CD8-positive, alpha-beta T cell (primary cell): ENCODE measurements at places on chromosomes 7 and 10.

- DNase-seq: no peak
Observed at GRCh38 chr10:71638822-71639719, 80.5 kb downstream of the C10orf105 start.

DNA sequence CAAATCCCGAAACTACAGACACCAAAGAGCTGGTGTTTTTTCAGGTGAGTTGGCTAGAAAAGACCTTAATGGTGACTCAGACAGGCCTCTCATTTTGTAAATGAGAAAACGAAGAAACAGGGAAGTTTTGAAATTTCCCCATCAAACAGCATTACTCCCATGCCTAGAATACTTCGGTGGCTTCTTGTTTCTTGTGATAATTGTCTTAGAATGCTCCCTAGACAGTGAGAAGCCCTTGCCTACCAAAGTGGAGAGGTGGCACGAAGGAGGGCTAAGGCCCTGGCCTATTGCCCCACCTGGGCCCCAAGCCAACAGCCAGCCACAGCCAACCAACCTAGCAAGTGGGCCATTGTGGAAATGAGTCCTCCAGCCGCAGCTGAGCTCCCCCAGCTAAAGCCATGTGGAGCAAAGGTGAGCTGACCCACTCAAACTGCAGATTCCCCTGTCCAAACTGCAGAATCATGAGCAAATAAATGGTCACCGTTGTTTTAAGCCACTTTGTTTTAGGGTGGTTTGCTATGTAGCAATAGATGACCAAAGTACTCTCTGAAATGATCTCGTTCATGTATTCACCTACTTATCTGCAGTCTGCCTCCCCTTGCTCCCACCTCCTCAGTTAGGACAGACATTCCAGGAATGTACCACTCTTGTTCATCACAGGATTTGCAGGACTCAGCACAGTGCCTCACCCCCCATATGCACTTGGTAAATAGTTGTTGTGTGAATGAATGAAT lies 97.7 kb upstream of the FGFR2 start:
- no peak for DNase-seq

DNA sequence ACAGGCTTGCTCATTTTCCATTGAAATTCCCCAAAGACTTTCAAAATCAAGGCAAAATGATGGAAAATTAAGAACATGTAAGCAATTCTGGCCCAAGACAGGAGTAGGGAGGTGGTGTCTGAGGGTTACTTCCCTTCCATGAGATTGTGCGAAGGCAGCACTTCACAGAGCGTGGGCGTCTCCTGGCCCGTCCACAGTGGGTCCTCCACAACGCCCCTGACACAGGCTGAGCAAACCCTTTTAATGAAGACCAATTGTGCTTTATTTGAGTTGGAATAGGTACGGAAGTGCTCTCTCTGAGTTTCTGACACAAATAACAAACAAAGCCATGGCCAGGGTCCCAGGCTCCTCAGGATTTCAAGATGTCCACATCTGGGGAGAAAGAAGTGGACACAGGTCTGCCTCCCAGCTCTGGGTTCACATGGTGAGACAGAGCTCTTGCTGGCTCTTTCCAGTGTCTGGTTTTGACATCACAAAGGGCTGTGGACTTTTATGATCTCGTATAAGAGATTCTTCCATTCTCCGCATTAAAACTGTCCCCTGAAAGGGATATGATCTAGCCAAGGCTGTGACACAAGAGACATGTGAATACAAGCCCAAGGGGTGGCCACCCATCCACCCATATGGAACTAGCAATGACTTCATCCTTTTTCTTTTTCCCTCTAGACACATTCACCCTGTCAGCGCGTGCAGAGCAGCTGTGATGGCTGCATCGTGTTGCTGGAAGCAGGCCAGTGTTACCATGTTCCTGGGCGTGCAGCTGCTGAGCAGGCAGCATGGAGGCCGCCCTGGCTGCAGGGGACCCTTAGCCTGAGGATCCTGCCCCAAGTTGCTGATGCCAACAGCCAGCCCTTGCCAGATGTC lies 145.6 kb downstream of the ADAM12 start:
- DNase-seq: no peak

GRCh38 chr7:130113887-130114286 lies 43.6 kb downstream of the KLHDC10 start:
- no peak for DNase-seq

GRCh38 chr10:28850784-28851183 lies 173.5 kb downstream of the BAMBI start:
- no peak for DNase-seq

DNA sequence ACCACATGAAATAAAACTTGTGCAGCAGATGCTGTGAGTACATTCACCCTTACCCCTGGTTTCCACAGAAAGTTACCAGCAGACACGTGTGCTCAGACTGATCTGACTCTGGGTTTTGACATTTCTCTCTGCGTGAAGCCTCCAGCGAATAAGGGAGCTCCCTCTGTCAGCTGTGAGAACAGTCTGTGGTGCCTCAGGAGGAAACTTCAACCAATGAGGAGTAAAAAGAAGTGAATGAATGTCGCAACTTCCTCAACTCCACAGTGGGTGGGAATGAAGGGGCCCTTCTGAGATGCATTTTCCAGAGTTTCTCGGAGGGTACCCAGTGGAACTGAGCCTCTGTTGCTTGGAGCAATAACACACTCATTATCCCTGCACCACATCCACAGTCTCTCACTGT lies 743.4 kb downstream of the TNS3 start:
- no peak for DNase-seq

GRCh38 chr7:40356871-40357709 lies 222.3 kb downstream of the SUGCT start:
- no peak for DNase-seq

GRCh38 chr7:19177269-19177668 lies 32.0 kb upstream of the FERD3L start:
- DNase-seq: no peak

GRCh38 chr7:24325708-24326107 lies 41.7 kb downstream of the NPY start:
- no peak for DNase-seq

DNA sequence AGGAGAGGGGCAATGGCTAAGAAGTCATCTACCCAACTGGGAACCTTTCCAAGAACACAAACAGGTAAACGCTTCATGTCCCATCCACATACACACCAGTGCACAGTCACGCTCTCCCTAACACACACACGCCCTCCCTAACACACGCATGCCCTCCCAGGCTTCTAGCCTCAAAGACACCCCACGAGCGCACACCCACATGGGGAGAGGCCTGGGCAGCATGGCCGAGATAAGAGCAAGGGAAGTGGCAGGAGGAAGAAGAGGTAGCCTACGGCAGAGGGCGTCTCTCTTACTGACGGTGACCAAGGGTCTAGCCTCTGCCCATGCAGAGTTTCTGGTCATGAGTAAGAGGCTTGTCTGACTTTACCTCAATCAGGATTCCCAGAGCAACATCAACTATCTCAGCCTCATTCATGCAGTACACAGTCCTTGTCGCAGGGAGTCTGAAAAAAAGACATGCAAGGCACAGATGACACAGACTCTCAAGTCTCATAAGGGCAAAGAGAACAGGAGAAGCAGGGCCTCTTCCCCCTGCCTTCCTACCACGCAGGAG lies 3.1 kb downstream of the CYREN start:
- DNase-seq: no peak
